ENCODE measurements at places on chromosomes 3 and 15.

DNA sequence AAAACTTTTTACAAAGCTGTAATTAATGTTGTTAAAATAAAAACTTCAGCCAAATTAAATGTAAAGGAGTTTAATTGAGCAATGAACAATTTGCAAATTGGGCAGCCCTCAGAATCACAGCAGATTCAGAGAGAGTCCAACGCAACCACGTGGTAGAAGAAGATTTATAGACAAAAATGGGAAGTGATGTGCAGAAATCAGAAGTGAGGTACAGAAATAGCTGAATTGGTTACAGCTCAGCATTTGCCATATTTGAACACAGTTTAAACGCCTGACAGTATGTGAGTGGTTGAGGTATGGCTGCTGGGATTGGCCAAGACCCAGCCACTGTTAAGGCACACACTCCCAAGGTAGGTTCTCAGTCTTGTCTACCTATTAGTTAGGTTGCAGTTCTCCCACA, 14.4 kb upstream of the PLA2G4D start:
- DNase-seq: no peak

DNA sequence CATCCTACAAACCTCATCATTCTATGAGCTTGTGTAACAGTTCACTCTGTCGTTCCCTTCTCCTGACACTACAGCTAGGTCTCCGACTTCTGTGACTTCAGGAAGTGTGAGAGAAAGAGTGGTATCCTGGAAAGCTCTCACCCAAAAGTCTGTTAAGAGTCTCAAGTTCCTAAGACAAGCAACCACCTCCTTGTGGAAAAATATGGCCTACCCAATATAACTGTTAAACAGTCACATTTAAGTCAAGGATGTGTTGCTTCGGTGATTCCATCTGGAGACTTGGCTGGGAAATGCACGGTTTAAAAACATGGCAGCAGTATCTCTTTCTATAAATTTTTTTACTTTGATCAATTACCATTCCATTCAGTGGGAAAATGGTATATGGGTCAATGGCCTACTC, 13.8 kb downstream of the FEZF2 start:
- DNase-seq: no peak

- no peak for DNase-seq
These were observed 383.4 kb upstream of the ARRDC4 start for GRCh38 chr15:97576929-97577645.

GRCh38 chr3:32110233-32110760, 3.9 kb downstream of the GPD1L start:
- no peak for DNase-seq

- DNase-seq: no peak
These were observed 18.5 kb downstream of the PRR23E start for GRCh38 chr3:127211118-127212060.

GRCh38 chr3:7977245-7978086, 524.2 kb upstream of the LMCD1 start:
- DNase-seq: no peak

Data from AG08396 (cell line).